ENCODE measurements at places on chromosomes 5 and 9. TPM values are rescaled to one million over a fixed set of nuclear protein-coding genes. Genes with fewer than 3 reads are reported as not detected.

DNA sequence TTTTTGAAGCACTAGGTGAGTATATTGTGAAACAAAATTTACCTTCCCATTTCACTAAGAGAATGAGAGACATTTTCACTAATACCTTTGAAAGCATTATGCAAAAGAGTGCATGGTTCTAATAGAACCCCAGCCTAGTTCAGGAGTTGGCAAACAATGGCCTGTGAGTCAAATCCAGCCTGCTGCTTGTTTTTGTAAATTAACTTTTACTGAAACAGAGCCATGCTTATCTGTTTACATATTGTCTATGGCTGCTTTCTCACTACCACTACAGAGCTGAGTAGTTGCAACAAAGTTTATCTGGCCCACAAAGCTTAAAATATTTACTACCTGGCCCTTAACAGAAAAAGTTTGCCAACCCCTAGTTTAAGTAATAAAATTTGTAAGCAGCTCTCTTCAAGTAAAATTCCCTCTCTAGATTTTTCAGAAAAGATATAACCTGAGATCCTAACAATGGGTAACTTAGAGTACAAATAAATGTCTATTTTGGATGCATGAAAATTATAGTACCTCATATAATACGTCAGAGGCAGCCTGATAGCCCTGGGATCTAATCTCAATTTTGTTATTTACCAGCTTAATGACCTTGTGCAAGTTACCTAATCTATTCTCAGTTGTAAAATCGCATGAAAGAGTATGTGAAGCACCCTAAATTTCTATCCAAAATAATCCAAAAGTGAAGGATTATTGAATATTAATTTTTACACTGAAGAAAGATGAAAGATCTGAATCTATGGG lies 50.7 kb upstream of the ARL15 start:
- DNase-seq: no peak

DNA sequence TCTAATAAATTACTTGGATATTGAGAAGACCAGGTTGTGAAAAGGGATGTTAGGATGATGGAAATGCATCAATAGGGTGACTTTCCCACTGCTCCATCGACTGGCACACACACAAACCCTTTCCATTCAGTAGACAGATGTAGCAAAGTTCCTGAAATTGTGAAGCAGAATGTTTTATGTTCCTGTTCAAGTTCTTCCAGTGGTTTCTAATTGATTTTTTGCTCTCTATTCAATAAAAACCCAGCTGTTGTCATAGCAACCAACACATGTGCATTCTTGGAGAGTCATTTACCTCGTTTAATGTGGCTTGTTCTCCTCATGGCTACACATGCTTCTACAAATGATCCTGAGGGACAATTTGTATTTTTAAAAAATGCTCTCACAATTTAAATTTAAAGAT lies 244.6 kb downstream of the RAB3C start:
- no peak for DNase-seq

DNA sequence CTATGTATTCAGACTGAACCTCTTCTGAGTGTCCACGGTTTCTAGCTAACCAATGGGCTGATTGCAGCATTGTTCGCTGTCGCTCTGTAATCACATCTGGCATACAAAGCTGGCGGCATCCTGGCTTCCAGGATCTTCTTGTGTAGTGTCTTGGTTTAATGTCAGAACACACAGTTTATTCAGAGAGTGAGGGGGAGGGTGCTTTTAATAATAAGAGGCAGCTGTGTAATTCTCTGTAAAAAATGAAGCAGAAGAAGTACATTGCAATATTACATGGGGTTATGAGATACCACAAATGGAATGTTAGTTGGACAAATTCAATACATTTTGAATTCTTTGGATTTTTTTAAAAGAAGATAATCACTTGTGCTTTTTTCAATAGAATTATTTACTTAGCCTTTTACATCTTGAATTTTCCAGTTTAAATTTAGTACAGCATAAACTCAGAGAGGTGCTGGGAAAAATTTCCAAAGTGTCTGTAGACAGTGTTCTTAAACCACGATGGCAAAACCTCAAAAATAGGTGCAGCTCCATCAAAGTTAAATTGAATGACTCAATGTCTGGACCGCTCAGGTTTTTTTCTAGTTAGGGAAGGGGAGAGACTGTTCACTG lies 206.0 kb downstream of the PCSK1 start:
- DNase-seq: no peak

DNA sequence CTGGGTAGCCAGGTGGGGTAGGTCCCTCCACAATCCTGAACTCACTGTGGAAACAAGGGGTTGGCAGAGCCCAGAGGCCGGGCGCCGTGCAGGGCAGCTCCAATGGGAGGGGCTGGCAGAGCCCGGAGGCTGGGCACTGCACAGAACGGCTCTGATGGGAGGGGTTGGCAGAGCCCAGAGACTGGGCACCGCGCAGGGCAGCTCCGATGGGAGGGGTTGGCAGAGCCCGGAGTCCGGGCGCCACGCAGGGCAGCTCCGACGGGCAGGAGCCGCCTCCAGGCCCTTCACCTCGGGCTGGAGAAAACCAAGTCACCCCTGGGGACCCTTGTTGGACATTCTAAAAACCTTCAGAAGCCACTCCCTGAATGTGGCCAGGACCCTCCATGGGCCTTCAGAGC lies 9.3 kb downstream of the NACC2 start:
- DNase-seq: no peak

Gene RANBP3L
- not detected for total RNA-seq

Gene FOXD4L4
- 0.14 TPM for total RNA-seq

Gene TMEM252
- total RNA-seq: not detected

Gene LCN9
- total RNA-seq: 1.7 TPM
